ENCODE measurements at places on chromosomes 11 and 22.

DNA sequence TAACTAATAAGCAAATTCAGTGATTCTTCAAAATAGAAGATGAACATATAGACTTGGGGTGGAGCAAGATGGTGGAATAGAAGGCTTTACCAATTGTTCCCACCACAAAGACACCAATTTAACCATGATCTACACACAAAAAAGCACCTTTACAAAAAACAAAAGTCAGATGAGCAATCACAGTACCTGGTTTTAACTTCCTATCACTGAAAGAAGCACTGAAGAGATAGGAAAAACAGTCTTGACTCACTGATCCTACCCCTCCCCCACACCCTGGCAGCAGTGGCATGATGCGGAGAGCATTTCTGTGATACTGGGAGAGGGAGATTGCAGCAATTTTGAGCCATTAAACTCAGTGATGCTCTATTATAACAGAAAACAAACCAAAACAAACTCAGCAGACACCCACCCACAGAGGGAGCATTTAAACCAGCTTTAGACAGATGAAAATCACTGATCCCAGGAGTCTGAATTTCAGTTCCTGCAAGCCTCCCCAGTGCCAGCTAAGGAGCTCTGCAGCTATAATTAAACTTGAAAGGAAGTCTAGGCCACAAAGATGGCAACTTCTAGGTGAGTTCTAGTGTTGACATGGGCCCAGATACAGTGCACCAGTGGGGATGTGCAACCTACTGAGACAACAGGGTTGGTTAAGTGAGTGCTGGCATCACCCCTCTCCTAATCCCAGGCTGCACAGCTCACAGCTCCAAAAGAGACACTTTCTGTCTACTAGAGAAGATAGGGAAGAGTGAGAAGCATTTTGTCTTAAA is 161.8 kb upstream of the GRIA4 start:
- no peak for DNase-seq

- no peak for DNase-seq
Observed at GRCh38 chr11:10973416-10973815, 115.6 kb upstream of the ZBED5 start.

GRCh38 chr11:36696550-36696949 is 98.5 kb upstream of the RAG2 start:
- no peak for DNase-seq

- DNase-seq = no peak
Observed at GRCh38 chr22:49770547-49771265, 57.0 kb downstream of the BRD1 start.

- peak; percentile 4 for DNase-seq
Observed at GRCh38 chr11:69841859-69842698, 22.9 kb upstream of the FGF3 start.

DNA sequence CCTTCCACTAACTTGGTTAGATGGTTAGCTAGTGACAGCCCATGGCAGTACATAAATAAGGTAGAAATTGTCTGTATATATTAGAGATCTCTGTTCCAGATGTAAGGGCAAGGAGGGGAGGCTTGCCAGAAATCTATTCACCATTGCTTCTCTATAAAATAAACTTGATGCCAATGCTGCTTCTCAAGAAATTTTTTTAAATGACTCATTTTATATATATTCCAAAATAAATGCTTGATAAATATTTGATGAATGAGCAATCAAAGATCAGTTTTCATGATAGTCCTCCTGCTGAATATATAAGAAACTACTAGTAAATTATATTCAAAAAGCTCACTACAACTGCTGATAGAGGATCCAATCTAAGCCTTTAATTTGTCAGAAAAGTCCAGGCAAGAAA is 710.6 kb upstream of the CCDC179 start:
- DNase-seq = peak; percentile 46

GRCh38 chr11:44133335-44133946 is 38.0 kb downstream of the EXT2 start:
- DNase-seq = peak; percentile 71

DNA sequence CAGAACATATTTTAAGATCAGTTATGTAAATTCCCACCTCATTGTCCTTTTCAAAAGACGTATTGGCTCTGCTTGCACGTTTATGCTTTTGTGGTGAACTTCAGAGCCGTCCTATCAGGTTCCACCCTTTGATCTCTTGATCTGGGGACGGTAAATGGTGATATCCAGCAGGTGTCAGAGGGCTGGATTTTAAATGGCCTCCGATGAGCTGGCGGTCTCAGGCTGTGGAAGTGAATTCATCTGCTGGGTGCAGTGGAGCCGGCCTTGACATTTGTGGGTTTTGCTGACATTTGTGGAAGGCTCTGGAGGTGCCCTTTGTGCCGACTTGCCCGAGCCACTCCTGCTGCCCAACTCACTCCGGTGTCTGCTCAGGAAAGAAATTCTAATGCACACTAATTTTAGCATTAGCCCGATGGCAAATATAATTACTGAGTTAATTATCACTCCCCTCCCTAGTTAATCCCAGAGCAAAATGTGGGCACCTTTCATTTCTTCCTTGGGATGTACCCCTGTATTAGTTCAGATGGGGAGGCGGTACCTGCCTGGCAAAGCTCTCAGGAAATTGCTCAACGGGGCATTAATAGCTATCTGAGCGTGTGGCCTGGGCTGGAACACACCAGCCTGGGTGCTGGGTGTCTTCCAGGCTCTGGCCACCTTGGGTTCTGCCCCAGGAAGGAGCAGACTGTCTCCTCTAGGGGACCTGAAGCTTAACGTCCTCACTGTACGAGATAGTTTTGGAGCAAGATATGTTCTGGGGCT is 9.1 kb downstream of the LRP5 start:
- DNase-seq = no peak

Data from fibroblast of the aortic adventitia (primary cell).